ENCODE measurements at places on chromosomes 3 and 15.

DNA sequence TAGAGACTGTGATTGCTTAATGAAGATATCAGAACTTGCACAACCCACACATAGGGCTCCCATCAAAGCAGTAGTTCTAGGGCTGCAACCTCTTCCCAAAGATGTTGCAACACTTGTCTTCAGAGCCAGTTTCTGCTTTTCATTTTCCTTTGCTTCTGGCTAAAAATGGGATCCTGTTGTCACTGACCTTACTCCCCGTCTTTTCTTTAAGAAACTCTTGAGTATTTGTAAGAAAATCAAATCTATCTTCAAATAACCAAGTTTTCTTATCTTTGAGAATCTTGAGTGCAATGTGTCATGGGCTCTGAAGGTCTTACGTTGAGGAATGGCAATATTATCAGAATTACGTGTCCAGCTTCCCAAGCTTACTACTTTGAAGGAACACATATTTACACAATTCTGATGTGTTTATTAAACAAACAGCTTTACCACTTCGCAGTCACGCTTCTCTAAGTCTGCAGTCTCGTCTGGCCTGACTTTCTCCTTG lies 24.1 kb downstream of the CACNA1D start:
- H3K27me3 ChIP-seq = no peaks in the 10 kb centered on the region
- H3K4me1 ChIP-seq = no peaks in the 10 kb centered on the region
- no peak overlapping the region for H3K4me3 ChIP-seq
- H3K27ac ChIP-seq = no peak overlapping the region
- DNase-seq = no peak
- H3K36me3 ChIP-seq = no peaks in the 10 kb centered on the region

- DNase-seq = peak; percentile 32
- no peaks in the 10 kb centered on the region for H3K4me1 ChIP-seq
- H3K27me3 ChIP-seq = no peaks in the 10 kb centered on the region
- H3K27ac ChIP-seq = no peak overlapping the region
- no peaks in the 10 kb centered on the region for H3K36me3 ChIP-seq
Observed at GRCh38 chr3:173221010-173221409, 80.0 kb upstream of the SPATA16 start.

- no peak overlapping the region for H3K4me3 ChIP-seq
- no peaks in the 10 kb centered on the region for H3K27me3 ChIP-seq
- no peak for DNase-seq
- peaks cover 6% of the 10 kb centered on the region for H3K4me1 ChIP-seq
Observed at GRCh38 chr15:63797116-63797515, 36.6 kb downstream of the HERC1 start.

- DNase-seq = no peak
- no peak overlapping the region for H3K4me3 ChIP-seq
- H3K36me3 ChIP-seq = no peaks in the 10 kb centered on the region
- H3K4me1 ChIP-seq = 0 out of 2 replicates have a peak, but pooled peaks cover 4% of the 10 kb centered on the region
Observed at GRCh38 chr15:92502336-92502735, 108.7 kb downstream of the ST8SIA2 start.

- peaks cover 31% of the 10 kb centered on the region for H3K4me1 ChIP-seq
- no peak overlapping the region for H3K4me3 ChIP-seq
- no peak for DNase-seq
- no peaks in the 10 kb centered on the region for H3K27me3 ChIP-seq
- no peak overlapping the region for H3K27ac ChIP-seq
Observed at GRCh38 chr3:197503652-197504051, 52.1 kb downstream of the BDH1 start.

DNA sequence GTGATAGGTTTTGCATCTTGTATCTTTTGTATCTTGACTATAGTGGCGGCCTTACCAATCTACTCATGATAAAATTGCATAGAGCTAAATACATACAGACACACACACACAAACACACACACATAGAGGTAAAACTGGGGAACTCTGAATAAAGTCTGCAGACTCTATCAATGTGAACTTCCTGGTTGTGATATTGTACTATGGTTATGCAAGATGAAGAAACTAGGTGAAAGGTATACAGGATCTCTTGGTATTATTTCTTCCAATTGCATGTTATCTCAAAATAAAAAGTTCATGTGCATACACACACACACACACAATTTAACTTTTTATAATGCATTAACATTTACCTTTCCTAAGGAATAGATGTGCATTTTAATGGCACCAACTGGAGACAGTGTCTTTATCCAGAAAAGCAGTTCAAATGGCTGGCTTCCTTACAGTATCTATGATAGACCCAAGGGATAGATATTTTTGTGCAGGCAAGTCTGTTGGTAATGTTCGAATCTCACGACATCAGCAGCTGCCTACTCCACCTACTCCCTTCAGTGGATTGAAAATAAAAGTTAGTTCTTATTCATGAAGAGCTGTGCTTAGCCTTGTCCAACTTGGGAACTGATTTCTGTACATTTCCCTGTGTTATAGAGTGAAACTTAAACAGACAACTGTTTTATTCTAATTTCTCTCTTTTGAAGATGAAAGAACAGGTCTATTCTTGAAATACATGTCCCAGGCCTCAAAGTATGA lies 46.9 kb upstream of the SPRED1 start:
- DNase-seq = no peak
- no peaks in the 10 kb centered on the region for H3K27me3 ChIP-seq
- H3K27ac ChIP-seq = no peak overlapping the region
- no peak overlapping the region for H3K4me3 ChIP-seq
- no peaks in the 10 kb centered on the region for H3K36me3 ChIP-seq
- no peaks in the 10 kb centered on the region for H3K4me1 ChIP-seq

- H3K36me3 ChIP-seq = no peaks in the 10 kb centered on the region
- no peak for DNase-seq
- peaks cover 4% of the 10 kb centered on the region for H3K4me1 ChIP-seq
- no peak overlapping the region for H3K27ac ChIP-seq
Observed at GRCh38 chr15:41233367-41233771, 2.3 kb downstream of the CHP1 start.

DNA sequence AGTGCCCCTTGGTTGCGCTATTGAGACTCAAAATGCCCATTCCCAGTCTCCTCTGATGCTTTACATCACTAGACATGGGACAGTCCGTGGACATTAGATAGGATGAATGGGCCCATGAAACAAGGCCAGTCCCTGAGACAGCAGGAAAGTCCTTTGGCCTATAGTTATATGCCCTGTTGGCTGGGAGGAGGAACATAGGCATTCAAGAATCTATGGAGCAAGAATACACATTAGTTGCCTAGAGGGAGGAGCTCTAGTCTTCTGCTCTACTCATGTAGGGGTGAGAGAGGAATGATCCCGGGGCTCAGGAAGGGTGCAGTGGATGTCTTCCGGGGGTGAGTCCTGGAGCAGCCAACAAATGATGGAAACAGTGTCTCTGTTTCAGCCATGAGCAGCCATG lies 58.0 kb upstream of the LRTM1 start:
- no peaks in the 10 kb centered on the region for H3K36me3 ChIP-seq
- no peaks in the 10 kb centered on the region for H3K4me1 ChIP-seq
- H3K4me3 ChIP-seq = no peak overlapping the region

GRCh38 chr3:93843981-93844380 lies 129.7 kb downstream of the PROS1 start:
- DNase-seq = no peak
- H3K4me1 ChIP-seq = no peaks in the 10 kb centered on the region
- no peak overlapping the region for H3K27ac ChIP-seq
- no peaks in the 10 kb centered on the region for H3K27me3 ChIP-seq

DNA sequence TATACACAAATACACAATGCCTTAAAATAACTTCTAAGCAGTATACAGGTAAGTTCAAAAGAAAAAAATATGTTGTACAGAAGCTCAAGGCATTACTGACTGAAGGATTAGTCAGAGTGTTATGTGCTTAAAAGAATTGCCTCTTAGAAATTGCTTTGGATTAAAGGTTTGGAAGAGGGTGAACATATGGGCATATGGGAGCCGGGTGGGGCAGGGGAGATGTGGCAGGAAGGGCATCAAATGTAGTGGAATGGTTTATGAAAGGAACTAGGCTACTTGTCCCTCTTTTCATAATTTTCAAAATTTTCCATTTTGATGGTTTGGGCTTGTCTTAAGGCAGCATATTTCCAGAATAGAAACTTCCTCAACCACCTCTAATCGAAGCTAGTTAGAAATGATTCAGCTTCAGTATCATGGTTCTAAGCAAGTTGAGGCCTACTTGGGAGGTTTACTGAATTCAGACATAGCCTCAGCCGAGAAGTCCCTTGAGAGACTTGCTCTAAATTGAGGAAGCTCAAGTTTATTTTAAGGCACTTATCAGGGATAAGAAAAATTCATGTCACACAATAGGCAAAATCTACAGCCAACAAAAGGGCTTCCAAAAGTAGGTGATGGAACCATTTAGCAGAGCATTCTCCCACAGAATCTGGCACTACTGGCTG lies 10.1 kb upstream of the GOLGB1 start:
- H3K4me3 ChIP-seq = no peak overlapping the region
- no peak overlapping the region for H3K27ac ChIP-seq
- DNase-seq = no peak
- H3K36me3 ChIP-seq = no peaks in the 10 kb centered on the region

- H3K36me3 ChIP-seq = no peaks in the 10 kb centered on the region
- no peak overlapping the region for H3K4me3 ChIP-seq
- H3K27ac ChIP-seq = no peak overlapping the region
Observed at GRCh38 chr15:78614021-78614420, 6.8 kb downstream of the CHRNA3 start.

GRCh38 chr15:98195796-98196195 lies 235.3 kb downstream of the ARRDC4 start:
- no peak overlapping the region for H3K4me3 ChIP-seq
- H3K27me3 ChIP-seq = no peaks in the 10 kb centered on the region
- H3K27ac ChIP-seq = no peak overlapping the region
- DNase-seq = no peak
- H3K4me1 ChIP-seq = no peaks in the 10 kb centered on the region

DNA sequence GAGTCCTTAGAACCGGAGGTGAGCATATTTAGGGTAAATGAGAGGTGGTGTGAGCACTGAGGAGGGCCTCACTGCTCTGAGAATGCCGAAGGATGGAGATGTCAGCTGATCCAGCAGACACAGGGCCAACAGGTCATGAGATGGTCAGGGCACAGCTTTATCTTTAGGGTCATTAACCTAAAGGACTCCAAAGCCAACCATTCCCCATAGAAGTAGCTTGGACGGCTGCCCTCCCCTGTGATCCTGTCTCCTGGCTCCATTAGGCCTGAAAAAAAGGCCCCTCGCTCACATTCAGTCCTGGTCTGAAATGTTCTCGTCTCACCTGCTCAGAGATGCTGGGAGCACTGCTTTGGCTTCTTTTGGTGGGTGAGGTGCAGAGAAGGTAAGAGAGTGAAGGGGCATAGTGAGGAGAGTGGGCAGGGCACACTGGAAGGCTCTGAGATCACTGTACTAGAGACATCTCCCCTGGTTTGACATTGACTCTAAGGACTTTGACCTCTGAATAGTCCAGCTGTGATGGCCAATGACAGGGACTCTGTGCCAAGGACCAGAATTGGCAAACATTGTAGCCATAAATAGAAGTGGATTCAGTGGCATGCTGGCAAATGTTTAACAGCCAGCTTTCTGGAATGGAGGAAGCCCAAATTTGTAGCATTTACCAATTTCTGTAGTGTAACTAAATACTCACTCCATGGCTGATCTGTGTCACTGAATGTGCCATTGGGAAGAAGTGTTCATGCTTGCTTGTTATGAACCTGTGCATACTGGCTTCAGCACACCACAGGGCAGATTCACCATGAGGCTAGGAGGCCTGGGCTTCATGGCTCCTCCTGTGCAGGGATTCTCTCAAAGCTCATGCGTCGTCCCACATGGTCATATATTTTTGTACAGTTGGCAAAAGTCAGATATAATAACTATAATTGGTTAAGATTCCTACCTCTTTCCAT lies 76.2 kb upstream of the MRPS22 start:
- no peak overlapping the region for H3K4me3 ChIP-seq
- no peak overlapping the region for H3K27ac ChIP-seq
- DNase-seq = no peak
- no peaks in the 10 kb centered on the region for H3K27me3 ChIP-seq
- H3K4me1 ChIP-seq = no peaks in the 10 kb centered on the region

- no peaks in the 10 kb centered on the region for H3K27me3 ChIP-seq
- no peak overlapping the region for H3K4me3 ChIP-seq
- H3K36me3 ChIP-seq = no peaks in the 10 kb centered on the region
- DNase-seq = no peak
Observed at GRCh38 chr15:57253082-57253481, 123.2 kb upstream of the CGNL1 start.

DNA sequence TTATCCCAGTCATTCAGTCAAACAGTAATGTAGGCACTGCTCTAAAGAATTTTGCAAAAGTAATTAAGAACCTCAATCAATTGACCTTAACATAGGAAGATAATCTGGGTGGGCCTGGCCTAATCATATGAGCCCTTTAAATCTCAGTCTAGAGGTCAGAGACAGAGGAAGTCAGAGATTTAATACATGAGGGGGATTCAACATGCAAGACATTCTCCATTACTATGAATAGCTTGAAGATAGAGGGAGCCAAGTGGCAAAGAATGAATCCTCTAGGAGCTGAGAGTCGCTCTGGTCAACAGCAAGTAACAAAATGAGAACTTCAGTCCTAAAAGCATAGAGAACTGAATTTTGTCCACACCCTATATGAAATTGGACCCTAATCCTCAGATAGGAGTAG lies 39.0 kb upstream of the MBNL1 start:
- H3K27ac ChIP-seq = no peak overlapping the region
- no peak for DNase-seq
- H3K27me3 ChIP-seq = no peaks in the 10 kb centered on the region
- no peak overlapping the region for H3K4me3 ChIP-seq
- H3K4me1 ChIP-seq = no peaks in the 10 kb centered on the region

GRCh38 chr15:69452692-69453521 lies at the start of gene RPLP1:
Gene RPLP1, plus strand, starts transcription at chr15:69452818. Its CDS starts 131 bp downstream, at chr15:69452949.
- H3K36me3 ChIP-seq = peaks cover 26% of the 10 kb centered on the region
- DNase-seq = peak; percentile 97
- peak within 1 kb of the TSS; percentile 91 for H3K4me3 ChIP-seq
- no peaks in the 10 kb centered on the region for H3K27me3 ChIP-seq
- H3K27ac ChIP-seq = peak within 1 kb of the TSS; percentile 68
- H3K4me1 ChIP-seq = peaks cover 6% of the 10 kb centered on the region

DNA sequence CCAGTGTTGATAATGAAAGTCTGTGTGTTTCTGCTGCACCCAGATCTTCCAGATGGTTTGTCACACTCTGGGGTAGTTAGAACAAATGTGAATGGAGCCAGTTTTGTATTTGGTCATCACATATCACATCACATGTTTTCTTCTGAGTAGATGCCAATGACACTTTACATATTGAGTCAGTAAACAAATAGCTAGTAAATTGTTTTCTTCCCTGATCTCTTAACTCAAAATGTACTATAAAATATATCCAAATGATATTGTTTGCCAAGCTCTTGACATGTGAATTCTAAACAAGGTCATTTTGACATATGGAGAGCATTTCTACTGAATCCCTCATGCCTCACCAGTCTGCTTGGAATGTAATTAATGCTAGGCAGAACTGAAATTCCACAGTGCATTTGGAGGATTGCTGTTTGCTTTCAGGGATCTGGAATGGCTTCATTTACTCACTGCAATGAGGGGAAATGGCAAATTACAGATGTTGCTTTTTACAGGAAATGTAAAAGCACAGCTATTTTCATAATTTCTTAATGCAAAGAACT lies 45.0 kb downstream of the PDHB start:
- no peak overlapping the region for H3K4me3 ChIP-seq
- no peak overlapping the region for H3K27ac ChIP-seq
- H3K4me1 ChIP-seq = no peaks in the 10 kb centered on the region

- DNase-seq = no peak
- H3K27ac ChIP-seq = no peak overlapping the region
- H3K27me3 ChIP-seq = no peaks in the 10 kb centered on the region
- no peaks in the 10 kb centered on the region for H3K4me1 ChIP-seq
- H3K36me3 ChIP-seq = no peaks in the 10 kb centered on the region
- no peak overlapping the region for H3K4me3 ChIP-seq
Observed at GRCh38 chr15:34304613-34305012, 33.0 kb downstream of the SLC12A6 start.

- H3K27me3 ChIP-seq = no peaks in the 10 kb centered on the region
- no peak overlapping the region for H3K27ac ChIP-seq
- DNase-seq = peak; percentile 31
Observed at GRCh38 chr15:101773496-101774100, 29.7 kb upstream of the OR4F6 start.
